SJSA1 (cell line): ENCODE measurements at places on chromosomes 3 and 15. TPM values are rescaled to one million over a fixed set of nuclear protein-coding genes. Genes with fewer than 3 reads are reported as not detected.

The HIGD2B gene
- not detected in 2 replicates for total RNA-seq

The C3orf52 gene
- total RNA-seq: 20.6 and 27.6 TPM in 2 replicates

The SLC51A gene
- not detected in 2 replicates for total RNA-seq

The FBXO40 gene
- total RNA-seq: not detected in 2 replicates

The RAD51 gene
- total RNA-seq: 32.3 and 33.3 TPM in 2 replicates
